ENCODE measurements at places on chromosomes 16 and 17. TPM values are rescaled to one million over a fixed set of nuclear protein-coding genes. Genes with fewer than 3 reads are reported as not detected.
A peak's percentile ranks its signal among the peaks of the same experiment; 100 is the strongest.

Gene PLCG2
- 1.8 TPM for total RNA-seq

DNA sequence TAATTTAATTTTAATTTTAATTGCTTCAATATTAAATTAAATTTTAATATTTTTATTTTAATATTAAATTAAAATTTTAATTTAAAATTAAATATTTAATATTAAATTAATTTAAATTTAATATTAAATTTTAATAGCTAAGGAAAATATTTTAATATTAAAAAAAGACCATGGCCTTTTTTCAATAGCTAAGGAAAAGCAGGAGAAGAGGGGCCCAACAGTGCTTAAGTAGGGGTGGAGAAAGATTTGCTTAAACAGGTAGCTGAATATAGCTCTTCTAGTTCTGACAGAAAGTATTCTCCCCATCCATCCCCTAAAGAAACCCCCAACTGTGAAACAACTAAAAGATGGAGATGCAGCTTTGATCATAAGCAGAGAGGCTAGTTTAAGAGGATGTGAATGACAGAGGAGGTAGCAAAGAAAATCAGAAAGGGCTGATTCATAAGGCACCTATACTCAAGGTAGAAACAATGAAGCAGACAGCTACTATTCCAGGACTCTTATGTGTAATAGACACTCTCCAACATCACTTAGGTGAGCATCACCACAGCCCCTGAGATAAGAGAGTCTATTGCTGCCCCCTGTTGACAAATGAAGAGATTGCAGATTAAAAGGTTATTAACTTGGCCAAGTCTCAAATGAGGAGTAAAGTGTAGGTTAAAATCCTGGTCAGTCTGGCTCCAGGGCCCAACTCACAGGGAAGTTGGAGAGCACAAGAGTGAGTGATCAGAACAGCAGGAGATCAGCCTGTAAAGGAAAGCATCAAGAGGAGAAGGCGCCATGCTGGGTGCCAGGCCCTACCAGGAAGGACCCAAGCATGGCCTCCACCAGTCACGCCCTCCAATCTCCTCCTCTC is 7.8 kb upstream of the RNASEK start:
- peak; percentile 54 for DNase-seq

DNA sequence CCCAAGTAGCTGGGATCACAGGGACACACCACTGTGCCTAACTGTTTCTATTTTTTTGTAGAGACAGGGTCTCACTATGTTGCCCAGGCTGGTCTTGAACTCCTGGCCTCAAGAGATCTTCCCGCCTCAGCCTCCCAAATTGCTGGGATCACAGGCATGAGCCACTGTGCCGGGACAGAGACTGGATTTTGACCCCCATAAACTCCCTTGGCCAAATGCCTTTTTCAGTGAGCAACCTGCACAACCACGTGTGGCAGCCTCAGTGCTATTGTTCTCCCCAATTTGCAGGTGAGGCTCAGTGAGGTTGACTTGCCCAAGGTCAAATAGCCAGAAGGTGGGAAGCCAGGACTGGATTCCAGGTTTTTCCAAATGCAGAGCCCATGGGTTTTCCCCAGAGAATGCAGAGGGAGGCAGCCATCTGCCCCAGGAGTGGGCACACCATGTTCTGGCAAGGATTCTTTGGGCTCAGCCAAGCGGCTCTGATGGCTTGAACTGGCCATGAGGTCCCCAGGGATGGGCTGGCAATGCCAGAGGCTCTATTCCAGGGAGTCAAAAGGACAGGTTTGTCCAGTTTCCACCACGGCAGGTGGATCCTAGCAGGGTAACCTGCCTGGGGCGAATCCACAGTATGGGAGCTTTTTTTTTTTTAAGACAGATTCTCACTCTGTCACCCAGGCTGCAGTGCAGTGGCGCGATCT is 1.8 kb downstream of the IL27 start:
- no peak for DNase-seq

Gene NKD1
- 0.42 TPM for total RNA-seq

GRCh38 chr16:16045879-16046278 is 96.5 kb downstream of the ABCC1 start:
- peak; percentile 53 for DNase-seq

DNA sequence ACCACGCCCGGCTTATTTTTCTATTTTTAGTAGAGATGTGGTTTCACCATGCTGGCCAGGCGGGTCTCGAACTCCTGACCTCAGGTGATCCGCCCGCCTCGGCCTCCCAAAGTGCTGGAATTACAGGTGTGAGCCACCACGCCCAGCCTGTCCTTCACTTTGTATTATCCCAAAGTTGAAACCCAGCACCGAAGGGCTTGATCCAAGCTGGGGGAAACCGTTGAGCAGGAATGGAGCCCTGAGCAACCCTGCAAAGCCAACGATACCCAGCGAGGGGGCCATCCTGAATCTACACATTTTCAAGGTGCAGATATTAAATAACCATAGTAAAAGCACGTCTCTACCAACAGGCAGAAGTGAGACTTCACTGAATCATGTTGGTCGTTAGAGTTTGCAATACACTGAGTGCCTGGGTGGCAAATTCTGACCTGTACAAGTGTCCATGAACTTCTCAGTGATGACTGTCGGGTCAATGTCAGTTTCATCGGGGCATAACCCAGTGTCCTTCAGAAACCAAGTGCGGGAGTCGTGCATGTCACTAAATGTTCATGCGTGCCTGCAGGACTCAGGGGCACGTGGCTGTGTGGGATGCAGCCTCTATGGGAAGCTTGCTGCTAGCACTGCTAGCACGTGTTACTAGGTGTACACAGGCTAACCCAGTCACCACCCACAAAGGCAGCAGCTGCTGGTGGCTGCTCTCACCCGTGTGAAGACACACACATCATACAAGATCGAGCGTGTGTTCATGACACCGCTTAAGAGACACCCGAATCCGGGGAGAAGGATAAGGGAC is 10.5 kb upstream of the RBFOX3 start:
- DNase-seq = no peak

DNA sequence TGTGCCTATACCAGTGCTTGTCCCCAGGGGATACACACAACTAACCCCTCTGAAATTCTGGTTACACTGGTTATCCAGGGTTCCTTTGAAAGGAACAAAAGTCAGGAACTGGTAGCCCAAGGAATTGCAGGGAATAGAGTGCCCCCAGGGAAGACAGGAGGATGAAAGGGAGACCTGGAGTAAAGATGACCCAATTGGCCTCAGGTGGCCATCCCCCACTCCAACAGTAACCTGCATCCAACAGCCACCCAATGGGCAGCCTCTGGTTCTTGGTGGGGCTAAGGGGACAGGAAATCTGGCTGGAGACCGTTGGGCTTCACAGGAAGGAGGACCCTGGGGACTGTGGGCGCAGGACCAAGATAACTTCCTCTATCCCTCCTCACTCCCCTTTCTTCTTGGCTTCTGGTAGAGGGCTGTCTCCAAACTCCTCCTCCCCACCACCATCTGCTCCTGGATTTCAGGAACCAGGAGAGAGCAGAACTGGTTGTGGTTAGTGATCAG is 826 bp upstream of the MPO start:
- DNase-seq = no peak

DNA sequence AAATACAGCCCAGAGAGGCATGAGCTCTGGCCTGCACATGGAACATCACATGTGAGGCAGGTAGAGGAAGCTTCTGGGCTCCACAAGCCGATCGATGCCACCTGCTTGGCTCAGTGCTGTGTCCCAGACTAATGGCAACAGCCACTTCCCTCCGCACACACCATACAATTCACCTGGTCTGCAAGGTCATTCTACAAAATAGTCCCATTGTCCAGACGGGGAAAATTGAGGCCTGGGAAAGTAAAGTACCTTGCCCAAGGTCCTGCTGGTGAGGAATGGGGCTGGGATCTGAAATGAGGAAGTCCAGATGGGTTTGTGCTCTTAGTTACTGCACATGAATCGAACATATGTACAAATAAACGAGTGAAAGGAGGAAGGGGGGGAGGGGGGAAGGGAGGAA is 88.0 kb downstream of the LITAF start:
- DNase-seq = no peak

GRCh38 chr16:11370084-11370931 is 25.0 kb downstream of the RMI2 start:
- no peak for DNase-seq

DNA sequence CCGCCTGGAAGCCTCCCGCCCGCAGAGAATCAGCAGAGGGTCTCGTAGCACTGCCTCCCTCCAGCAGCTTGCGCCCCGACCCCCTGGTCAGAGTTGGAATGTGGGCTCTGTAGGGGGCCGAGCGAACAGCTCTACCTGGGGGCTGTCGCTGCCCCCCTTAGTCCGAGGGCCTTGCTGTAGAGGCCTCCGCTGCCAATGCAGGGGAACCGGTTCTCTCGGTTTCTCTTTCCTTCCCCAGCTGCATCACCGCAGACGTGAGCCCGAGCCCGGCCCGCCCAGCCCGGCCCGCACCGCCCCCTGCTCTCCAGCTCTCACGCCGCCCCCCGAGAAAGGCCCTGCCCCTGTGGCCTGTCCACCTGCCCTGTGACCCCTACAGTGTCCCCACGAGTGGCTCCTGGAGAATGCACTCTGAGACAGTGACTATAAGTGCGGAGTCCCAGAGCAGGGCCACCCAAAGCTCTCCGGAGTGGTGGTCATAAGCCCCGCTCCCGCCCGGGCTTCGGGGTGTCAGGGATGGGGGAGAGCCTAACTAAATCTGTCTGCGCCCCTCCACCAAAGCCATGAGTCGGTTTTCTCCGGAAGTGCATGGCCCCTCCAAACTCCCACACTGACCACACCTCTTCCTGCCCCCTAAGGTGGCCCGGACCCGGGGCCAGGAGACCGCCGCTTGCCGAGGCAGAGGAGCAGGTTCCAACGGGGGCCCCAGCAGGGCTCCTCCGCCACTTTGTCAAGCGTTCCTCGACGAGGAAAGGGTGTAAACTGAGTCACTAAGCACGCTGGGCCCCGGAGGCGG is 1.7 kb downstream of the ARHGAP27 start:
- DNase-seq = peak; percentile 33

Gene LUC7L
- 42.3 TPM for total RNA-seq

Gene KCTD11
- total RNA-seq = 2.1 TPM

Gene SSTR5
- not detected for total RNA-seq

Gene KRT27
- total RNA-seq = not detected

GRCh38 chr16:48914070-48914469 is 304.1 kb upstream of the N4BP1 start:
- no peak for DNase-seq

Gene TEDC2
- total RNA-seq = 21.1 TPM

DNA sequence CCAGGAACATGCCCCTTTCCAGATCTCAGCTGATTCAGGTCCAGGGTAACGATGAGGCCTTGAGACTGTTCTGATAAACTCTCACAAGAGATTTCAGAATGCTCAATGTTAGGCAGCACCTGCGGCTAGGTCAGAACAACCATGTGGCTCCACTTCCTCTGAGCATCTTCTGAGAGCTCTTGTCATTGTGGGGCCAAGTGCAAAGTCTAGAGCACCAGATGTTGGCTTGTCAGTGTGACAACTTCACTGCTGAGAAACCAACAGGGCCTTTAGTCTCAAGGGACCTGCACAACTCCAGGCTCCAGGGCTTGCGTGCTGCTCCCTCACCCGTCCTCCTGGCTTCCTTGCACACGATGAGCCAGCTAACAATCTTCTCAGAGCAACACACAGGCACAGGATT is 29.0 kb downstream of the FCSK start:
- DNase-seq = no peak

DNA sequence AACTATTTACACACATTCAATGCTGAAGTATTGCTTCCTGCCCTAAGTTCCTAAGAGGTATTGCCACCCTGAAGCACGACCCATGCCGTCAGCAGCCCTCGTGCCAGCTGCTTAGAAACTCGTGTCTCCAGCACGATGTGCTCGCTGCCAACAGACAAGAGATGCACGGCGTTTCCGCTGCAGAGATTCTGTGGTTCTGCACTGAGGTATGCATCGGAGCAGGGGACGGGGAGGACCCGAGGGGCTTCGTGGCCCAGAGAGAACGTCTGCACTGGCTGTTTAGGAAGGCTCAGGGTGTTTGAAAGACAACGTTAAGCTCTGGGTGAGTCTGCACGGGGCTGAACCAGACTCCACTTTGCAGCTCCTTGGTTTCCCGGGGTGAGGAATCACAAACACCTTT is 82.7 kb upstream of the CREBBP start:
- no peak for DNase-seq

DNA sequence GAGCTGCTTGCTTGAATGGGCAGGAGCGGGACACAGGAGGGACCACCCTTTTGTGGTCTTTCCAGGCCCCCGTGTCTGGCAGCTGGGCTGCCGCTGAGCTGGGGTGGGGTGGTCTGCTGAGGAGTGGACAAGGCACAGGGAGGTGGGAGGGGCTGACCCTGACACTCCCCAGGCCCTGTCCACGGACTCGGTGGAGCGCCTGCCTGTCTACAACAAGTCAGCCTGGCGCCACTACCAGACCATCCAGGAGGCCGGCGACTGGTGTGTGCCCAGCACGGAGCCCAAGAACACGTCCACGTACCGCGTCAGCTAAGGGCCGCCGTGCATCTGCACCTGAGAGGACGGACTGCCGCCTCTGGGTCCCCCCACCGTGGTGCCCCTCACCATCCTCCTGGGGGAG is 14.6 kb downstream of the PDK2 start:
- no peak for DNase-seq

- no peak for DNase-seq
Observed at GRCh38 chr17:6675201-6675825, 23.8 kb downstream of the C17orf100 start.

- no peak for DNase-seq
Observed at GRCh38 chr17:21014498-21014897, 28.3 kb downstream of the USP22 start.

GRCh38 chr17:70523426-70523825 is 354.1 kb downstream of the KCNJ2 start:
- DNase-seq = no peak

DNA sequence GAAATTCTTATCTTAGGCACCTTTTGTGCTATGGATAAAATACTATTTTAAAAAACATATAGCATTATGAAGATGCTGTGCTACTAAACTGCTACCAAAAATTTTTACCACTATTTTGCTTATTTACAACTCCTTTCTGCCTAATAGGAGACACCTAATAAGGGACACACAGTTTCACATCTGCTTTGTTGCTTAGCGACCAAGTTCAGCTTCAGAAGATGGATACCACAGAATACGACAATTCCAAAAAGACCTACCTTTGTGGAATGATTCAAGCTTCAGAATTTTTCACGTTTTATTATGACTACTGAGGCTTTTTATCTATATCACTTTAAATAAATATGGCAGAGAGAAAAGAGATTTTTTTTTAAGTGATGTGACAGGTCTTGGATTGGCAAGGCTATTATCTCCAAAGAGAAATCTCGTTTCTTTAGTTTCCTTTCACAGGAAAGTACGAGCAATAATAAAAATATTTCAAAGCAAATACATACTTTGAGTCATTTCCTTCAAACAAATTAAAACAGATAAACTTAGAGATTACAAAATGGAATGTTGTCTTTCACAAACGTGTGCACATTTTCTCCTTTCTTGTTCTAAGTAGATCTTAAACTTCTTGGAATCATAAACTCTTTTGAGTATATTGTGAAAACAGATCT is 35.4 kb downstream of the SPAG9 start:
- no peak for DNase-seq

Gene NACA2
- total RNA-seq = not detected

DNA sequence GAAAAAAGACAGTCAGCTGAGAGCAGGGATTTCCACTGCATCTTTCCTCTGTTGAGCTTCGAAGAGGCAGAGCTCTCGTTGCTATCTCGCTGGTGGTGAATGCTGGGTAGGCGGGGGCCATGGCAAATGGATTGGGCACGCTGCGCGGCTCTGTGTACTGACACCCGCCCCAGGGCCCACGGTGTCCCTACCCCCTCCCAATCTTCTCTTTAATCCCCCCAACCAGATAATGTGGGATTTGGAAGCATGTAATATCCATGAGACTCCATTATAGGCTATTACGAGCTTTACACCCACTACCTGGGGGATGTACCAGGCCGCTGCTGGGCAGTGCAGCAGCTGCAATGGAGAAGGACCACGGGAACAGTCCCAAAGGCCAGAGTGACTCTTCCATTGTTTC is 8.3 kb downstream of the PIPOX start:
- DNase-seq = no peak
